ENCODE measurements at places on chromosomes 11 and 22.
A peak's percentile ranks its signal among the peaks of the same experiment; 100 is the strongest.

GRCh38 chr11:18371279-18371678 lies 23.1 kb upstream of the LDHA start:
- DNase-seq = no peak

DNA sequence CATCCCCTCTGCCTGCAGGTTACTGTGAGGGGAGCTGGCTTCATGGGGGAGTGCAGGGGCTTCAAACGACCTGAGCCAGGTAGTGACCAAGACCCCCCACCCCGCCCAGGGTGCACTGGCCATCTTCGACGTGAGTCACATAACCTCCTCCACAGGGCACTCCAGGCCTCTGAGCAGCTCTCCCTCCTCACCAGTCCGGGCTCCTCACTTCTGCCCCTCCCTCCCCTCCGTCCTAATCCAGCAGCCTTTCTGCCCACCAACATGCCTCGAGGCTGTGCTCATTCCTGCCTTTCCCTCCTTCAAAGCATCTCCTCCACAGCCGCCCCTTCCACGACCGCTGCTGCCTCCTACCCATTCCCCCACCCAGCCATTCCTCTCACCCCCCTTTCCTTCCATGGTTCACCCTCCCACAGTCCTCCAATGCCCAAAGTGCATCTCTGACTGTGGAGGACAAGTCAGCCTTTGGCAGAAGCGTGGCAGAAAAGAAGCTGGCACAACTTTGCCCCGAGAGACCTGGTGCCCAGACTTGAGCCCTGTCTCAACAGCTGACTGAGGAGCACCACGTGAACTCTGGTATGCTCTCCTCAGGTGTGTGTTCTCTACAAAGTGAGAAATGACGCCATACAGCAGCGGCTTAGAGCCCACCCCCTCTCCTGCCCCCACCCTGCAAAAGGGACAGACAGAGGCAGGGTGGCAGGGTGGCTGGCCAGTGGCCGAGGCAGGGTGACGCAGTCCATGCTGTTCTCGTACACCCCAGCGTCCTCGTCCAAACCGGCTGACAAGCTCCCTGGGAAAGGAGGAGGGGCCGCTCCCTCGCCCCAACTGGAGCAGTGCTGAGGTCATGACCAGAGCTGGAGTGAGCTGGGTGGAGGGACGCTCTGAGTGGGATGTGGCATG lies 30.4 kb downstream of the OPCML start:
- no peak for DNase-seq

- no peak for DNase-seq
Measured at GRCh38 chr11:6646071-6646470, 9.5 kb downstream of the DCHS1 start.

GRCh38 chr11:73729594-73730206 lies 31.2 kb downstream of the RAB6A start:
- no peak for DNase-seq

GRCh38 chr11:105032495-105032894 lies 2.4 kb downstream of the CASP1 start:
- DNase-seq = no peak

DNA sequence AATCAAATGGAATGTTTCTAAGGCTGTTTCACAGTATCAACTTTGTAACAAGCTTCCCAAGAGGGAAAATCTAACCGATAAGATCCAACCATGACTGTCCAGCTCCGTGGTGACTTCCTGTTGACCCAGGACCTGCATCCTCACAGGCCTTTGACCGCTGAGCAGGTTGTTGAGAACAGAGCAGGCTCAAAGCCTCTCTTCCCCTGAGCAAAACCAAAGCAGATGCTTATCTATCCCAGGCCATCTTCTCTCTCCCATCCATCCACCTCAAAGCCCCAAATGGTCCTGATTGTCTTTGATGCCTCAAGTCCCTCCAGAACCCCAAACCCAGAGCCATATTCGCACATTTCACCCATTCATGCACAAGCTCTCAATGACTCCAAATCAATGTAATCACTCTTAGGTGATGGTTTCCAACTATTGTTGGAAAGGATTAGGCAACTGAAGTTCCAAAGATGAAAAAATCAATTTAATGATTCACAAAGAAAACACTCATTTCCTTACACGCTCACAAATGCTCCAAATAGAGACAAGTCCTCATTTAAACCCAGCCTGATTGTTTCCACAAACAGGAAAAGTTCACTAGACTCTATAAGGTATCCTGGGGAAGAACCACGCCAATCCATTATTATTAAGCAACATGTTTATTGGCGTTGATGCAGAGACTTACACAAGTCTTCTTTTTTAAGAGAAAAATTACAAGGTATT lies 48.7 kb downstream of the C11orf58 start:
- DNase-seq = no peak

GRCh38 chr11:123137431-123138224 lies 57.4 kb downstream of the CLMP start:
- peak; percentile 91 for DNase-seq

DNA sequence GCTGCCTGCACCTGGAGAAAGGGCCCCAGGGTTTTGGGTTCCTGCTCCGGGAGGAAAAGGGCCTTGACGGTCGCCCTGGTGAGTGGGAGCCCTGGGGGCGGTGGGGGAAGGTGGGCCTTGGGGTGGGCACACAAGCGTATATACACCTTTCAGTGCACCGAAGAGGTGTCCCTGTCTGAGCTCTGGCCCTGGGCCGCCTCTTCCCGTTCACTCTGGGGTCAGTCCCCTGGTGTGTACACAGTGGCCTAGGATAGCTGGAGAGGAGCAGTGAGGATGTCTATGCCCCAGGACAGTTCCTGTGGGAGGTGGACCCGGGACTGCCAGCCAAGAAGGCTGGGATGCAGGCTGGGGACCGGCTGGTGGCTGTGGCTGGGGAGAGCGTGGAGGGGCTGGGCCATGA lies 2.8 kb downstream of the NHERF4 start:
- no peak for DNase-seq

DNA sequence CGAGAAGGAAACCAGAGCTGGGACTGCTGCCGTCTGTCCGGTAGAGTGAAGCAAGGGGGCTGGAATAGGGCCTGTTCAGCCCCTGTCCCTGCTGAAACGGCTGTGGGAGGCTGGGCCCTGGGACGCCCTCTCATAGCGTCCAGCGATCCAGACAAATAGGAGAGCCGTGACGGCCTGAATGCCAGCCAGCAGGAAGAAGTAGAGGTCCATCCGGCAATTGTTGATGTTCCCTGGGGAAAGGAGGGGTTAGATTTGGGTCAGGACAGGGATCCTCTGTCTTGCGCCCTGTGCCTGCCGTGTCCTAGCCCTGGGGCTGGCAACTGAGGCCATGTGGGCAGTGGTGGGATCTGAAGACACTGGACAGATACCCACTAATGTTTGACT lies 12.9 kb downstream of the TMEM132A start:
- DNase-seq = no peak

DNA sequence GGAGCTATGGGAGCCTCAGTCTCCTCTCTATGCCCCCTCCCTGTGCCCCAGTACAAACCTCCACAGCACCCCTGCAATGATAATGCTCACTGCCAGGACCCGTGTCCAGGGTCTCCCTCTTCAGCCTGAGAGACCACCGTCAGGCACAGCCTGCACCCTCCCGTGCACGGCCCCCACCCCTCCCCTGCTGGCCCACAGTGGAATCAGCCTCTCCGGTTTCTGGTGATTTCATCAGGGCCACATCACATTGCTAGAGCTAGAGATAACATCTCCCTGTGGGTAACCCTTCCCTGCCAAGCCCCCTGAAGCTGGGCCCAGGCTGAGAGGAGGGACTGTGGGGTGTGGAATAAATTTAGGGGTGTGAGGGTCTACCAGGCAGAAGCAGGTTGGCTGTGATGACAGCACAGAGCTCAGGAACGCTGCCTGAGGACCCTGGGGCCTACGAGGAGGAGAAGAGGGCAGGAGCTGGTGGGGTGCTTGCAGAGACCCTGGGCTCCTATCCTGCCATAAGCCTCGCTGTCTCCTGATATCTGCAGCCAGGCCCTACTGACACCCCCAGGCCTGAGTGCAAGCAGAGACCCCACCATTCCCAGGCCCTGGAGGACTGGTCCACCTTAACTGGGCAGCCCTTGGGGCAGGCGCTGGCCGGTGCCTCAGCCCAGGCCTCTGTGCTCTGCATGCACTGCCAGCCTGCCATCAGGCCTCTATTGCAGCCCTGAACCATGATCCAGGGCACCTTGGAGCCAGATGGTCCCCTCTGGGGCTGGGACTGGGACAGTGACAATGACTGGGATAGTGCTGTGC lies at the start of gene KLHDC7B:
KLHDC7B (plus strand) TSS at position 378 of the 804 bp plus-strand sequence; CDS start at position 723, 345 bp downstream.
- no peak for DNase-seq

DNA sequence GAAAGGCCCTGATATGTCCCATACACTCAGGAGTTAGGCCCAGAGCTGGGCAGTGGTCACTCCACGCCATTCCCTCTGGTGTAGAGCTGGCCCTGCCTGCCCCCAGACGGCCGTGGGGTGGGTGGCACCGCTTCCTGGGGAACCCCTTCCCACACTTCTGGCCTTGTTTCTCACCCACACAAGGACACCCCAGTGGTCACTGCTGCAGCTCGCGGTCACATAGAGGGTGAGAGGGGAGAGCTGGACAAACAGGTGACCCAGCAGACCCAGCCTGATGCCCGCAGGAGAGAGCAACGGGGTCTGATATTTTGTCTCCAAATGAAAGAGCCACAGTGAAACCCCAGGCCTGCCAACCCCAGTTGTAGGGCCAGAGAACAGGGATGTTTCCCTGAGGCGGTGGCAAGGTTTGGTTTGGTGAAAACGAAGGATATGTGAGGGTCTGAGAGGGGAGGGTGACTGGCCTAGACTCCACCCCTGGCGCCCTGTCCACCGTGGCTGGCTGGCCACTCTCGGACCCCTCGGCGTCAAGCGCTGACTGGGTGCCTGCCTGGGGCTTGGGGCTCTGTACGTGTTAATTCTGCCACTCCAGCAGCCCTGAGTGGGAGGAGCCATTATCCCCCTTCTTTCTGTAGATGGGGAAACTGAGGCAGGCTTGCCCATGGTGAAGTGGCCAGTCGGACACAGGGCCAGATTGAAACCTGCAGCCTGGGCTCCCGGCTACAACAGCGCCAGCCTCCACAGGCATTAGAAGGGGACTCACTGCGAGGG lies 71.0 kb upstream of the PPARA start:
- DNase-seq = peak; percentile 82

DNA sequence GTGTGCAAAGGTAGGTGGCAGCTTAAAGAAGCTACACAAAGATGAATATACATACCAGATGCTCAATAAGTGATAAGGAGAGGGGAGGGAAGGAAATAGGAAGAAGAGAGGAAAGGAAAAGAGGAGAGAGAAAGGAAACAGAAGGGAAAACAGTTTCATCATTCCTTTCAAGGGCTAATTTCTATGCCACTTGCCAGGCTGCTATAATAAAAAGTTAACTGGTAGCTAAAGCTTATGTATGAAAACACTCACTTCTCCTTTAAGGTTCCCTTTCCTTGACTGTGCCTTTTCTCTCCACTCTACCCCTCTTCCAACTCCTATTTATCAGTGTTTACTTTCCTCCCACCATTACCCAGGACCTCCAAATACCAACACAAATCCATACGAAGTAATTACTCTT lies 347.9 kb downstream of the DLG2 start:
- DNase-seq = no peak

GRCh38 chr11:19482319-19483100 lies 230.1 kb upstream of the NAV2 start:
- no peak for DNase-seq

GRCh38 chr11:132123449-132123848 lies 753.0 kb downstream of the NTM start:
- DNase-seq = no peak

- DNase-seq = no peak
Measured at GRCh38 chr22:42001706-42002105, 3.1 kb downstream of the WBP2NL start.

- DNase-seq = no peak
Measured at GRCh38 chr11:74139151-74139918, 31.5 kb downstream of the C2CD3 start.

DNA sequence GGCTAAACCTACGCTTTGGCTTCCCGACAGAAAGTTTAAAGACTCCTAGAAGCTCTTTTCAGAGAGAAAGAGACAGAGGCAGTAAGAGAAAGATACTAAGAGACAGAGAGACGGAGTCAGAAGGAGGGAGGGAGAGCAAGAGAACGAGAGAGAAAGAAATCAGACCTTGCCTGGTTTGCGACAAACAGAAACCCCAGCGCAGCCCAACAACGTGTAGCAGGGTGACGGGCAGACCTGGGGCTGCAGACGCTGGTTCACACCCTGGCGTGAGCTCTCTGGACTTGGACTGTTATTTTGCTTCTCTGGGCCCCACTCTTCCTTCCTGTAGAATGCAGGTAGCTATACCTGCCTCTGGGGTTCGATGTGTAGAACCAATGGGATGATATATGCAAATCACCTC lies 244.4 kb upstream of the SYN3 start:
- no peak for DNase-seq

GRCh38 chr22:27651486-27651885 lies 150.1 kb downstream of the MN1 start:
- no peak for DNase-seq

- DNase-seq = no peak
Measured at GRCh38 chr11:75023446-75024067, 34.8 kb downstream of the NEU3 start.

DNA sequence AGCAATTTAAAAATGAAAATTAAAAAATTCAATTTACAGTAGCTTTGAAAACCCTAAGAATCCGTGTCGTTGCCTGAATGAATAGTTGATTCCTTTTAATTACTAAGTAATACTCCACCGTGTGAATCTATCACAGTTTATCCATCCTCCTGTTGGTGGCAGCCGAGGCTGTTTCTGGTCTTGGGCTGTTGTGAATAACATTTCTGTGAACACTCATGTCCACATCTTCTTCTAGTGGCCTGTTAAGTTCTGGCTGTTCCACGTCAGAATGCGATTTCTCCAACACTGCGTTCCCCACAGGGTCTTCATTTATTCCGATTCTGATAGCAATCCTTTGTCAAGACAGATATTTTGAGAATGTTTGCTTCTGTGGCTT lies 223.0 kb downstream of the TBC1D22A start:
- DNase-seq = no peak

DNA sequence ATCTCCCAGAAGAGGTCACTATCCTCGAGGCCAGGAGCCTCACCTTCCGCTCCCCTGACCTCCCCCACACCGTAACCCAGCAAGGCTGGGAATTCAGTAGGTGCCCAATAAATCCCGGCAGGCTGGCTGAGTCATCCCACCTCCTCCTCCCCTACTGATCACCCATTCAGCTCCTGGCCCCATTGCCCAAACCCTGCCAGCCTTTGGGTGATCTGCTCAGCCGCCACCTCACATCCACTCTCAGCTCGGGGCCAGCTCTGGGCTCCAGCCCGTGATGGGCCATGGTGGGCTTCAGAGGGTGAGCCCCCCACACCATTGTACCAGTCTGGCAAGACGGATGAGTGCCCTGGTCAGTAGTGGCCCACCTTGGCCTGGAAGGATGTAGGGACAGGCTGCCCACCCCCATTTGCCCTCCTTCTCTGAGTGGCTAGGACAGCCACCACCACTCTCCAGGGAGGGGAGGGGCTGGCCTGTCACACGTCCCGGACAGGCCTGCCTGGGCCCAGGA lies 8.2 kb downstream of the TRPM5 start:
- DNase-seq = no peak

GRCh38 chr11:120517801-120518291 lies 6.3 kb downstream of the GRIK4 start:
- DNase-seq = peak; percentile 55

Data from mesenteric fat pad (tissue), 1 donor.